NCI-H1436 (cell line): ENCODE measurements at places on chromosomes 5 and 9.
A peak's percentile ranks its signal among the peaks of the same experiment; 100 is the strongest.

DNA sequence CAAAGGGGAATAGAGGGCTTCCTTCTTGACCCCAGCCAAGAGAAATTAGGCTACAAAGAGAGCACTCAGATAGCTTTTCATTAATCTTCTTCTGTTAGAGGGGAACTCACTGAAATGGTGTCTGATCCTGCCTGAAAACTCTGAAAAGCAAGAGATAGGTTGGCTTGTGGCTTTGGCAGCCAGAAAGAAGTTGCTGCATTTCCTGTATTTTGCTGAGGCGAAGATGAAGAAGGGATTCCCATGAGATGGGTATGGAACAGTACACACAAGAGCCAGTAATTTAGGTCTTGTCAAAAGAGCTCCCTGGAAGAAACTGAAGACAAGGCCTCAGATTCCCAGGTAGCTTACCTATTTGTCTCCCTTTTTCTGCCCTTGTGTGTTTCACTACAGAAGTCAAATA is 120.9 kb upstream of the TARS1 start:
- DNase-seq = no peak

- DNase-seq = no peak
Observed at GRCh38 chr9:124410321-124410913, 4.8 kb downstream of the PSMB7 start.

DNA sequence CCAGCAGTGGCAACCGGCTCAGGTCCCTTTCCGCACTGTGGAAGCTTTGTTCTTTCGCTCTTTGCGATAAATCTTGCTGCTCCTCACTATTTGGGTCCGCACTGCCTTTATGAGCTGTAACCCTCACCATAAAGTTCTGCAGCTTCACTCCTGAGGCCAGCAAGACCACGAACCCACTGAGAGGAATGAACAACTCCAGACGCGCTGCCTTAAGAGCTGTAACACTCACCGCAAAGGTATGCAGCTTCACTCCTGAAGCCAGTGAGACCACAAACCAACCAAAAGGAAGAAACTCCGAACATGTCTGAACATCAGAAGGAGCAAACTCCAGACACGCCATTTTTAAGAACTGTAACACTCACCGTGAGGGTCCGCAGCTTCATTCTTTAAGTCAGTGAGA is 103.5 kb downstream of the GLIS3 start:
- DNase-seq = no peak

DNA sequence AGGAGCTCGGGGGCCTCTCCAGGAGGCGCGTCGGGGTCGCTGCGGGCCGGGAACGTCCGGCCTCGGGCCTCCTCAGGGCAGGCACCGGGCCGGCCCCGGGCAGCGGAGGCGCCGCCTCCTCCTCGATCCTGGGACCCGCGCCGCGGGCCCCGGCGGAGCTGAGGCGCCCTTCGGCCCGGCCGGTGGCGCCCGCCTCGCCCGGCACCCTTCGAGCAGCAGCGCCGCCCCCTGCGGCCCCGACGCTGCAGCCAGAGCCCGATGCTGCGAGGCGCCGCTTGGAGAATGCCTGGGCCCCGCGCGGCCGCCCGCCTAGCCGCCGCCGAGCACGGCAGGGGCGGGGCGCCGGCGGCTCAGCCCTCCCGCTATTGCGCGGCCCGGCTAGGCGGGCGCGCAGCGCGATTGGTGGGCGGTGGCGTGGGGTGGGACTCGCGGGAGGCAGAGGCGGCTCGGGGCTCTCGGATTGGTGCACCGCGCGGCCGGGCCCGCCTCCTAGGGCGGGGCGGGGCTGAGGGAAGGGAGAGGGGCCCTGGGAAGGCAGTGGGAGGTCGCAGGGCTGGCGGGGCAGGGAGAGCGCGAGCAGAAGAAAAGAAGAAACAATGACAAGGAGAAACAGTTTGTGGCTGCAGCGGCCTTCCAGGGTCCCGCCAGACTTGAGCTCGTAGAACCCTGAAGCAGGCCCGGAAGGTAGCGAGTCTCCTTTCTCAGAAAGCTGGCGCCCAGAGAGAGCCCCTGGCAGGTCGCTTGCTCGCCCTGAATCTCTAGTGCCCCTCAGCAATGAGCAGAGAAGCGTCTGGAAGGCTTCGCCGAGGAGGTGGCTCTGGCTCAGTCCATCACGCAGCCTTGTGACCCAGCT is at the start of gene EEIG1:
Gene EEIG1, minus strand, starts transcription at position 284 of the 853 bp plus-strand sequence. CDS start 852 bp downstream, outside the sequence.
- peak; percentile 91 for DNase-seq

DNA sequence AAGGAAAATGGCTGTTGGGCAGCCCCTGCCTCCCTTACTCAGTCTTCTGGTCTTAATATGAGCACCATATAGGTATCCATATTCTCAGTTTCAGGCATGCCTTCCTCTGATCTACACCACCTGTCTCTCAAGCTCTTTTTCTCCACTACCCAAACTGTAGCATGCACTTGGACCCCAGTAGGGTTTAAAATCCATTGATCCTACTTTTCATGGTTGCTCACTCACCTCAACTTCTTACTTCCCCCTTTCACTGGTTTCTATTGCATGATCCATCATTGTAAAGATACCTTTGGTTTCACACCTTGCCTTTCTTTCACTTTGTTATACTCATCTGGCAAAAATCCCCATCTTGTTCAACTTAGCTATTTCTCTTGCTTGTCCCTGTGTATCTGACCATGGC is 159.4 kb downstream of the KDM4C start:
- DNase-seq = no peak

GRCh38 chr5:6480133-6481051 is 31.7 kb downstream of the UBE2QL1 start:
- no peak for DNase-seq

- no peak for DNase-seq
Observed at GRCh38 chr5:17916446-17916845, 282.2 kb downstream of the TAF11L14 start.

DNA sequence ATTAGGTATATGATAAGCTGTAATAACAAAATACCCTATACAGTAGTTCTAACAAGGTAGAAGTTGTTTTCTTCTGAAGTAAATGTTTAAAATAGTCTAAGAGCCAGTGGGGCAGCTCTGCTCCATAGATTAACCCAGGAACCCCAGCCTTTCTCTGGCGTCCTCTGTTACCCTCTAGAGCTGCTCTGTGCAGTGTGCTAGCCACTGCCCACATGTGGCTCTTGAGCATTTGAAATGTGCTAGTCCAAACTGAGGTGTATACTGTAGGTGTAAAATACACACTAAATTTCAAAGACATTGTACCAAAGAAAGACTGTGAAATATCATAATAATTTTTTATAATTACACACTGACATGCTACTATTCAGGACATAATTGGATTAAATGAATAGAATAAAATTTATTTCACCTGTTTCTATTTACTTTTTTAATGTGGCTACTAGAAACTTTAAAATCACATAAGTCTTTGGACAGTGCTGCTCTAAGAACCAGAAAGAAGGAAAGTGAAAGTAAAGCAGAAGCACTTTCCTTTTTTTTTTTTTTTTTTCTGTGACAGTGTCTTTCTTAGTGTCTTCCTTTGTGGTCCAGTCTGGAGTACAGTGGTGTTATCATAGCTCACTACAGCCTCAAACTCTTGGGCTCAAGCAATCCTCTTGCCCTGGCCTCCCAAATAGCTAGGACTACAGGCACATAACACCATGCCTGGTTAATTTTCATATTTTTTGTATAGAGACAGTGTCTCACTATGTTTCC is 39.3 kb downstream of the RAI14 start:
- DNase-seq = no peak

GRCh38 chr5:65391591-65391990 is 90.1 kb downstream of the ADAMTS6 start:
- no peak for DNase-seq
